Fibroblast of pulmonary artery (primary cell): ENCODE measurements at places on chromosomes 5 and 9.

DNA sequence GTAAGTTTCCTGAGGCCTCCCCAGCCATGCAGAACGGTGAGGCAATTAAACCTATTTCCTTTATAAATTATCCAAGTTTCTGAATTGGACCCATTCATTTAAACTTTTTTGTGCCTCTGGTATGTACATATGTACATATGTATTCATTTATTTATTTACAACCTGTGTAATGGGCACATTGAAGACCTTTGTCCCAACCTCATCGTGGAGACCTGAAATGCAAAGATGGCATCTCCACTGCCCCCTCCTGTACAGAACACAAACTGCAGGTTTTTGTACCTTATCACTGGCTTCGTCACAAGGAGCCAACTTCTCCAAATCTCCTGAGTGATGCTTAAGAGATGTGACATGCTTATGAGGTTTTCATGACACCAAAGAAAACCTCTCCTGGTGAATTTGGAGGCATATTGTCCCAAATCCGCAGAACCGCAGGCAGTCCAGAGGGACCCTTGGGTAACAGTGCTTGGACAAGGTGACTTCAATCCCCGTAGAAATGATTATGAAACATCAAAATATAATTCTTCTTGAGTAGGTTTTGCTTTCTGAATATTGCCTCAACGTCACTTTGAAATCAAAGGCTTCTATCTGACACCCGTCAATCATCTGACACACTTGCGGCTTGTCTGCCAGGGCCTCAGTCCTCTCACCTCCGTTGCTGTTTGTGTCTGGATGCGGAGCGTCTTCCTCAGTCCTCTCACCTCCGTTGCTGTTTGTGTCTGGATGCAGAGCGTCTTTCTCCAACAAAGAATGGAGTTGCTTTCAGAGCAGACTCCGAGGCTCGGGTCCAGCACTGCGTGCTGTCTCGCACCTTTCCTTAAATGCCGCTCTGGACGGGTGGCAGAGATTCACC, 135.0 kb upstream of the IRX4 start:
- peak; percentile 41 for DNase-seq

DNA sequence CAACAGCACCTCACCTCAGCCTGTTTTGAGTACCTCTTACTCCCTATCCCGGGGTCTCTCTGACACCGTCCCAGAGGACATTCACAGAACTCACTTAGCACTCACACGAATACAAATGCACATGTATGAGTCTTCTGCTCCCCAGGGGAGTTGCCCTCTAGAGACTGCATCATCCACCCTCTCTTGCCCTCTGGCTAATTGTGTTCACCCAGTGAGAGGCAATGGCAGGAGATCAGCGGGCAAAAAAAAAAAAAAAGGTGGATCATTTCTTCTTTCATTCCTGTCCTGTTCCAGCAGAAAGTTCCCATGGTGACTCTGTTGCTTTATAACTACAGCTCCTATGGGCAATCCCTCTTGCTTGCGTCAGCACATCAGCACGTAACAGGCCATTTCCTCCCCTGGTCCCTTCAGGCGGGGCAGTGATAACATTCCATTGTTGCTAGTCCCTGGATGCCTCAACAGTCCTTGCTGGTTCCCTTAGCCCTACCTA, 23.5 kb upstream of the SNX2 start:
- peak; percentile 97 for DNase-seq

- peak; percentile 3 for DNase-seq
Observed at GRCh38 chr9:7653262-7653661, 146.3 kb downstream of the DMAC1 start.

GRCh38 chr9:37422289-37423104, at the start of gene GRHPR:
GRHPR (plus strand) TSS chr9:37422696; CDS start chr9:37422751, 55 bp downstream.
- peak; percentile 62 for DNase-seq

DNA sequence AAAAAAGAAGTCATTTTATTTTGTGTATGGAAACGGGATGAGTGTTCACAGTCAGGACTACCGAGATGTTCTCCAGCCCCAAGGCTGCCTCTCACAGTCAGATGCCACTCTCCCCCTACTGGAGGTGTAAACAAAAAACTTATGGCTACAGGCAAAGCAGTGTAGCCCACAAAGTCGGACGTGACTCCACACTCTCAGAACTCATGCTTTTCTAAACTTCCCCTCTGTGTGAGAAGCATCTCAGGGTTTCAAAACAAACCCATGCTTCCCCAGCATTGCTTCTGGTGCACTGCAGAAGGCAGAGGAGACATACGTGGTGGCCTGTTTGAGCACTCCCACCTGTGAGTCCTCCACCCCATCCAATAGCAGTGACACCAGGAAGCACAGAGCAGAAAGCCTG, 580.3 kb downstream of the BNC2 start:
- DNase-seq: no peak

DNA sequence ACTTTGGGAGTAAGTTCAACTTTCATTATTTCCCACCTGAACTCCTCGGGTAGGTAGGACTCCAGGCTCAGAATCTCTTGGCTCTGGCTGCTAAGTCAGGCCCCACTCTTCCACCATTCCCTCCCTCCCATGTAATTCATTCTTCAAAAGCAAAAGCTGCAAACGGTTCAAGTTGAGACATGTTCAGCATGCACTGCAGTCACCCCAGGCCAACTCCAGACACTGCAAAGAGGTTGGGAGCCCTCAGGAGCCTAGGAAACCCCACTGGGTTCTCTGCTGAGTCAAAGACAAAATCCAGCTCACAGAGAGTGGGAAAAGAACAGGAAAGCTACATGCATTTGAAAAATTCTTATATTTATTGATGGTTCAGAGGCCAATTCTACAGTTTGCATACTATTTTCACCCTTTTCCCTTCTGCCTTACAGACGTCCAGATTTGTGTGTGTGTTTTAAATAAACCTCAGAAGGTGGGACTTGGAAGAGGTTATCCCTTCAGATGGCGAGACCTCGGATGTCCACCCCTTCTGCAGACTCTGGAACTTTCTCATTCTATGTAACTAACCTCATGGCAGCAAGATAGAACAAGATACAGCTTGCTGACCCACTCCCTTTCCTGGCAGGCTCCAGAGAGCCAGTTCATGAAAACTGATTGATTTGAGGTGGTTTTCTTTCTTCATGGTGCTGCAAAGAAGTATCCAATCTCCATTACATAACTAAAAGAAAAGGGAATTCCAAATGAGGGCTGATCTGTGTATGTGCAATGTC, 65.7 kb upstream of the EQTN start:
- no peak for DNase-seq

- peak; percentile 86 for DNase-seq
Observed at GRCh38 chr9:127586537-127586936, 25.5 kb upstream of the STXBP1 start.

- DNase-seq: peak; percentile 48
Observed at GRCh38 chr5:58462154-58462553, 2.3 kb upstream of the PLK2 start.
